ENCODE measurements at places on chromosomes 11 and 22.
A peak's percentile ranks its signal among the peaks of the same experiment; 100 is the strongest.

DNA sequence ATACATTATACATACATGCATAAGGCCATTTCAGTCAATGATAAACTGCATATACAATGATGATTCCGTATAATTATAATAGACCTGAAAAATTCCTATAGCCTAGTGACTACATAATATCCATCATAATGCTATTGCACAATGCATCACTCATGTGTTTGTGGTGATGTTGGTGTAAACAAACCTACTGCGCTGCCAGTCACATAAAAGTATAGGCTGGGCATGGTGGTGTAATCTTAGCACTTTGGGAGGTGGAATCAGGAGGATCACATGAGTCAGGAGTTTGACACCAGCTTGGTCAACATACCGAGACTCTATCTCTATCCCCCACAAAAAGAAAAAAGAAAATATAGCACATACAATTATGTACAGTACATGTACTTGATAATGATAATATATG is 163.7 kb upstream of the DDI1 start:
- no peak for DNase-seq

DNA sequence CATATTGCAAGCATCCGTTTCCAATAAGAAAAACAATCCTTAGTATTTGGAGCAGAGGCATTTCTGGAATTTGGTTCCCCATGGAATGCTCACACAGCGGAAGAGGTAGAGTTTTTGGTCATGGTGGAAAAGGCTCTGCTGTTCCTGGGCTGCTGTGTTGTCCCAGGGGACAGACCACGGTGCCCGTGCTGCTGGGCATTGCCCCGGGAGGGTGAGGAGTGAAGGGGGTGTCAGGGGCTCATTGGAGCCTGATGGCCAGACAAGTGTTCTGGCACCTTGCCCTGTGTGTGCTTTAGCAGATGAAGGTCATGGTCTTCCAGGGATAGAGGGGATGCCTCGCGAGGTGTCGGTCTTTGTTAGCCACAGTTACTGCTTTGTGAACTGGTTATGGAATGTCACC is 61.2 kb downstream of the MPPED1 start:
- DNase-seq, result no peak

DNA sequence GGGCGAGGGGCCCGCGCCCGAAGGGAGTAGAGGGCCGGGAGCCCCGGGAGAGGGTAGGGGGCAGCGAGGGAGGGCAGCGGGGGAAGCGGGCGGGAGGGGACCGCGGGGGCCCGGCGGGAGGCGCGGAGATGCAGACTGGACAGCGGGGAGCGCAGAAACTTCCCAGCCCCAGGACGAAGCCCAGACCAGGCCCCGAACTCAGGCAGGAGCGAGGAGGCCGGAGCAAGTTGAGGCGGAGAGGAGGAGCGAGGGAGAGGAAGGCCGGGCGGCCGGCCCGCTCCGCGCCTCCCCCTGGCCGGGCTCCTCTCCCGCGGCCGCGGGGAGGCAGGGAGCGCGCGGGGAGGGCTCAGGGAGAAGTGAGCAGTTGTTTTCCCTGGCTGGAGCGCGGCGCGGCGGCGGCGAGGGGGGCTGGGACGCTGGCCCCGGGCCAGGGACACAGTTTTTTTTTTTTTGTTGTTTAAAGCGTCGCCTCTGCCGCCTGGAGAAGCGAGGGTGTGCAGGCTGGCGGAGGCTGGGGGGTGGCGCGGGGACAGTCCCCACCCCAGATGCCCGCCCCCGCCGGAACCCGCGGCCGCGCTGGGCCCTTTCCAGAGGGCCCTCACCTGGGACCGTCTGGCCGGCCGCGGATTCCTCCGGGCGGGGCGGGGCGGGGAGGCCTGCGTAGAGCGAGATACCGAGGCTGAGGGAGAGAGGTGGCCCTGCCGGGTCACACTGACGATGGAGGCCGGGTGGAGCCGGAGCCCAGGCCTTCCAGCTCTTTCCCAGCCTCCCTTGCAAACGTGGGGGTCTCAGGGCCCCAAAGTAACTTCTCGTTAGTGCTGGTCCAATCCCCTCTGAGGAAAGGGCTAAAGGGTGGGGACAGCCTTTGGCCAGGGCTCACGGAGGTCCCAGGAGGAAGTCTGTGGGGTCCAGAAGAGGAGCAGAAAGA is at the start of gene LTBP3:
LTBP3 (minus strand) TSS at position 358 of the 928 bp plus-strand sequence. CDS start 400 bp downstream, outside the sequence.
- no peak for DNase-seq

DNA sequence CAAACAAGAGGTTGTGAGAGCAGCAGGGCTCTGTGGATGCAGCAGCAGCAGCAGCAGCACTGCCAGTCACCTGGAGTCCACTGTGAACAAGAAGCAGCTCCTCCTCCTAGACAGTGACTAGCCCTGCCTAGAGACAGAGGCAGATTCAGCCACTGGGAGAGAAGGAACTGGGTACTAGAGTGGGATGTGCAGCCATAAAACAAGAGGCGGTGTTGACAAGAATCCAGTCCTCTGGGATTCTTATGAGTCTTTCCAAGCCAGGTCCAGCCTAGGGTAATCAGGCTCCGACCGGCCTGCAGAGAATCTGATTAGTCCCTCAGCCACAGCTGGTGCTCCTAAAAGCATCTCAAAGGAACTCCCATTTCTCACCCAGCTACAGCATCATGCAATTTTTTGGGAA is 83.9 kb upstream of the USP47 start:
- no peak for DNase-seq

- peak; percentile 45 for DNase-seq
Observed at GRCh38 chr22:36374603-36375024, 13.2 kb downstream of the MYH9 start.

- DNase-seq, result no peak
Observed at GRCh38 chr11:8767466-8768142, 85.0 kb downstream of the RPL27A start.

GRCh38 chr22:41971431-41971830 is 2.2 kb downstream of the SEPTIN3 start:
- no peak for DNase-seq

GRCh38 chr22:22030493-22031182 is 48.1 kb upstream of the TOP3B start:
- no peak for DNase-seq

DNA sequence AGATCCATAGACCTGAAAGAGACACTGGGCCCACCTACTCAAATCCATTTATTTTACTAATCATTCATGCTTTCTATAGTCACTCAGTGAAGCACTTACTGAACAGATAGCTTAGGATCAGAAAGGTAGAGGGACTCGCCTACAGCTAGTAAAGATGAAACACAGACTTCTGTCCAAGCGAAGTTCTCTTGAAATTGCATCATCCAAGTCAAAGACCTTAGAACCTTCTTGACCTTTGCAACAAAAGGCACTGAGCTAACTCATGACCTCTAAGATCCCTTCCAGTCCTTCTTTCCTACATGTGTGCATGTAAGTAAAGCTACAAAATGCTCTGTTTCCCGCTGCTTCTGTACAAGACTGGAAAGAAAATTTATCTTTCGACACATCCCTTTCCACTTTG is 377.6 kb downstream of the LARGE1 start:
- no peak for DNase-seq

DNA sequence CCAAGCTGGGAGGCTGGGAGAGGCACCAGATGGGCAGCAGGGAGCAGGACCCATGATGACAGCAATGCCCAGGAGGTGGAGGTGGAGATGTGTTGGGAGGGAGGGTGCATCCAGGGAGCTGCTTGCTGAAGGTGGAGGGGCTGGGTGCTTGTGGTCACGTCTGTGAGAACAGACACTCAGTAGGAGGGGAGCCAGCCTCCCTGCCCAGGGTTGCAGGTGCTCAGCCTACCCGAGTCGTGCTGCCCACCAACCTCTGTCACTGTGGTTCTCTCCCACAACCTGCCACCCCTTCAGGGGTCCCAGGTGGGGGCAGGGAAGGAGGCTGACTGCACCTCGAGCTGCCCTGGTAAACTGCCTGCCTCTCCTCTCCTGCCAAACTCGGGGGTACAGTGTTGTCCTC is 5.5 kb downstream of the PRDX5 start:
- no peak for DNase-seq

DNA sequence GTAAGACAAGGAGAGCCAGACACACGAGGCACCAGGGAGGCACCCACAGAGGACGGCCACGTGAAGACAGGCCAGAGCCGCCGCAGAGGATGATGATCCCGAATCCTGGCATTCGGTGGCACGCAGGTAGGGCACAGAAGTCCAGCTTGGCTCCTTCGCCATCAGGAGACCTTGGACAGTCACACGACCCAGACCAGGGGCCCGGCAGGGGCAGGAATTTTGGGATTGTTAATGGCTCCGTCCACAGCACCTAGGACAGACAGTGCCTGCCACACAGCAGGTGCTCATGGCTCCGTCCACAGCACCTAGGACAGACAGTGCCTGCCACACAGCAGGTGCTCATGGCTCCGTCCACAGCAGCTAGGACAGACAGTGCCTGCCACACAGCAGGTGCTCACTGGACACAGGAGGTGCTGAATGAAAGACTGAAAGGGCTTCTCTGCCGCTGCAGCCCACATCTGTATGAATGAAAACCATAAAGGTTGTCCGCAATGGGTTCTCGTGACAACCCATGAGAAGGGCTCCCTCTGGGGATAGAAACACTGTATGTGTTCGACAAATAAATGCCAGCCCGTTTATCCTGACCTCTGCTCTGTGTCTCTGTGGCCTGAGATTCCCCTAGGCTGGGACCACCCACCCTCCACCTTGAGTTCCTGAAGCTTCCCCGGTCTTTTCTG is 341.6 kb downstream of the CTTN start:
- DNase-seq, result no peak

- DNase-seq, result no peak
Observed at GRCh38 chr22:49258107-49259010, 569.3 kb downstream of the BRD1 start.

DNA sequence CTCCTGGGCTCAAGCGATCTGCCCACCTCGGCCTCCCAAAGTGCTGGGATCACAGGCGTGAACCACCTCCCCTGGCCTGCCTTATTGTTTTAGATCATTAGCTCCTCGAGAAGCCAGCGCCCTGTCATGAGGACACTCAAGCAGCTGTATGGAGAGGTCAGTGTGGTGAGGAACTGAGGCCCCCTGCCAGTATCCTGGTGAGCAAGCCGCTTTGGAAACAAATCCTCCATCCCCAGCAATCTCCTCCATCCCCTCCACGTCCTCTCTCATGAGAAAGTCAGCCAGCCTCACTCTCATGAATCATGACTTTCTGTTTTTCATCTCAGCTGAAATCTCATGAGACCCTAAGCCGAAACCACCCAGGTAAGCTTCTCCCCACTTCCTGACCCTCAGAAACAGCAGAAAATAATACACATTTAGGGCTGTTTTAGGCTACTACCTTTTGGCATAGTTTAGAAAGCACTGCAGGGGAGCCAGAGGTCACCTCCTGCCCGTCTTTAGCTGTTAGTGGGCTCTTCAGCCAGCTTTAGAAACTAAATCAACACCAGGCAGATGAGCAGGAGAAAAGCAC is 56.0 kb downstream of the CTTN start:
- DNase-seq, result no peak

DNA sequence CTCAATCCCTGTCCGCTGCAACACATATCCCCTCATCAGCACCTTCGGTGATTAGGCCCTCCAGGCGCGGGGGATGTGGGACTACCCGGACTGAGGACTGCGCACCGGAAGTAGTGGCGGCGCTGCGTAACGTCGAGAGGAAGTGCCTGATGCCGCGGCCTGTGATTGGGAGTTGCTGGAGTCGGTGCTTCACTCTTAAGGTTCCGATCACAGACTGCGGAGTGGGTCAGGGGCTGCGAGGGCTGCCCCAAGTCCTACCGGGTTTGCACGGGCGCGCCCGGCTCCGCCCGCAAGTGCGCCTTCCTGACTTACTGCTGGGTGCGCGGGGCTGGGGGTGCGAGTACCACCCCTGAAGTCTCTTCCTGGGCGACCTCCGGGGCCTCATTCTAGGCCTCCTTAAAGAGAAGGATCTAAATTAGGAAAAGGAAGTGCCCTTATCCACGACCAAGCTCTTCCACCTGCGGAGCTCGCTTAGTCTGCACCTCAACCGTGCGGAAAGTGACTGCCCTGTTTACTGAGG is at the start of gene ALKBH3:
ALKBH3 (plus strand) TSS at position 192 of the 520 bp plus-strand sequence. CDS start 1,822 bp downstream, outside the sequence.
- peak; percentile 82 for DNase-seq

GRCh38 chr11:111406091-111406490 is 27.0 kb upstream of the POU2AF1 start:
- no peak for DNase-seq

DNA sequence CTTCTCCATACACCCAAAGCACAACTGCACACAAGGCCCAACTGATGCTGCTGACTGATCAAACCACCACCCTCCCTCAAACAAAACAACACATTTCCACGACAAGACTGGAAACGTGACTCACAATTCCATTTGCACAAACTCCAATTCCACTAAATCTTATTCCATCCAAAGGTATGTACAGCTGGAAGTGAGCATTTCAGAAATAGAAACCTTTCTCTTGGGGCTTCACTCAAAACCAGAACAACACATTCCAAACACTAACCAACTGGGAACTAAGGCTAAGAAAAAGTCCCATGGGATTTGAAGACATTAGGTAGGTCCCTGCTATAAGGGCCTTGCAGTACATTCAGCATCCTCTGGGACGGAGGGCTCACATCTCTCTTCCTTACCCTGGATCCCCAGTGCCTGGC is 19.6 kb downstream of the MORC2 start:
- DNase-seq, result no peak

DNA sequence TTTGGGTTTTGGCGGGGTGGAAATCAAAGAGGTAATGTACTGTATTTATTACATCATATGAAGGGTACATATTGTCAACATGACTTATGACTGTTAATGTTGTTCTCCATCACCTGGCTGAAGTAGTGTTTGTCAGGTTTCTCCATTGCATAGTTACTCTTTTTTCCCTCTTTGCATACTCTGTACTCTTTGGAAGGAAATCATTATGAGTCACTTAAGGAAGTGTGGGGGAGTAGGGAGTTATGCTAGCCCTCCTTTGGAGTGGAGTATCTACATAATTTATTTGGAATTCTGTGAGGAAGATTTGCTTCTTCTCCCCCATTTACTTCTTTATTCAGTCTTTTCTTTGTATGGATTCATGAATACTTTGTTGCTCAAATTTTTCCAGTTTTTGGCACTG is 3.6 kb upstream of the PGR start:
- DNase-seq, result no peak

- no peak for DNase-seq
Observed at GRCh38 chr11:9903579-9903978, 239.7 kb downstream of the SWAP70 start.

- DNase-seq, result no peak
Observed at GRCh38 chr11:104221455-104221854, 57.5 kb upstream of the PDGFD start.

DNA sequence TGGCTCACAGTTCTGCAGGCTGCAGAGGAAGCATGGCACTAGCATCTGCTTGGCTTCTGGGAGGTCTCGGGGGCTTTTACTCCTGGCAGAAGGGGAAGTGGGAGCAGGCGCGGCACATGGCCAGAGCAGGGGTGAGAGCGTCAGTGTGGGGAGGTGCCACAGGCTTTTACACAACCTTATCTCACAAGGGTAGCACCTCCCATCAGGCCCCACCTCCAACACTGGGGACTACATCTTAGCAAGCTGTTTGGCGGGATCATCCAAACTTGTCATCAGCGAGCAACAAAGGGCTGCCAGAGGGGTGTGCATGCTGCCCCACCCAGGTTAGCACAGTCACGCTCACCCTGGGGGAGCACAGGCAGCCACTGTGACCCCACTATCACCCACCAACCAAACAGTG is 18.9 kb upstream of the YPEL1 start:
- no peak for DNase-seq

All from activated CD4-positive, alpha-beta T cell treated with anti-CD3 and anti-CD28 coated beads for 24 hours (primary cell).